ENCODE measurements at places on chromosomes 11 and 22.

DNA sequence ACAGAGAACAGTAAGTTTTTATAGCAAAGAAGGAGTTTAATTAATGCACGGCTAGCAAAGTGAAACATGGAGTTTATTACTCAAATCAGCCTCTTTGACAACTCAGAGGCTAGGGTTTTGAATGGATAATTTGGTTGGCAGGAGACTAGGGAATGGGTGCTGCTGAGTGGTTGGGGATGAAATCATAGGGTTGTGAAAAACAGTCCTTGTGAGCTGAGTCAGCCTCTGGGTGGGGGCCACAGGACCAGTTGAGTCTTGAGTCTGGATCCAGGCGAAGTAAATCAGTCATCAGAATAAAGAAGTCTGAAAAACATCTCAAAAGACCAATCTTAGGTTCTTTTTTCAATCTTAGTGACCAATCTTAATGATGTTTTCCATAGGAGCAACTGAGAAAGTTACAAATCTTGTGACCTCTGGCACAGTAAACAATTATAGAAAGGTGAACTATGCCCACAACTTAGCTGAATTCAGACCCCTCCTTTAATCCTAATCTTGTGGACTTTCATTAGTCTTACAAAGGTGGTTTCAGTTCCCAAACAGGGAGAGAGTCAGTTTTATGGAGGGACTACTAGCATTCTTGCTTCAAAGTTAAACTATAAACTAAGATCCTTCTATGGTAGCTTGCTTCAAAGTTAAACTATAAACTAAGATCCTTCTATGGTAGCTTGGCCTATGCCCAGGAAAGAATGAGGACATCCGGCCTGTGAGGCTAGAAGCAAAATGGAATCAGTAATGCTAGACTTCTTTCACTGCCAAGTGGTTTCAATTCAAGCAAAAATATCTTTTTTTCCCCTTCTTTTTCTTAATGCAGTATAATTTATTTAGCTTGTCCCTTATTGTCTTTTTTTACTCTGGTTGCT, 84.5 kb downstream of the AASDHPPT start:
- DNase-seq: no peak

- no peak for DNase-seq
Measured at GRCh38 chr11:95545116-95545875, 244.3 kb downstream of the FAM76B start.

- DNase-seq: no peak
Measured at GRCh38 chr11:95652002-95652472, 137.5 kb downstream of the FAM76B start.

- DNase-seq: no peak
Measured at GRCh38 chr11:5362017-5362625, 10.8 kb downstream of the OR51B6 start.

- no peak for DNase-seq
Measured at GRCh38 chr11:63800921-63801320, 12.3 kb upstream of the SPINDOC start.

DNA sequence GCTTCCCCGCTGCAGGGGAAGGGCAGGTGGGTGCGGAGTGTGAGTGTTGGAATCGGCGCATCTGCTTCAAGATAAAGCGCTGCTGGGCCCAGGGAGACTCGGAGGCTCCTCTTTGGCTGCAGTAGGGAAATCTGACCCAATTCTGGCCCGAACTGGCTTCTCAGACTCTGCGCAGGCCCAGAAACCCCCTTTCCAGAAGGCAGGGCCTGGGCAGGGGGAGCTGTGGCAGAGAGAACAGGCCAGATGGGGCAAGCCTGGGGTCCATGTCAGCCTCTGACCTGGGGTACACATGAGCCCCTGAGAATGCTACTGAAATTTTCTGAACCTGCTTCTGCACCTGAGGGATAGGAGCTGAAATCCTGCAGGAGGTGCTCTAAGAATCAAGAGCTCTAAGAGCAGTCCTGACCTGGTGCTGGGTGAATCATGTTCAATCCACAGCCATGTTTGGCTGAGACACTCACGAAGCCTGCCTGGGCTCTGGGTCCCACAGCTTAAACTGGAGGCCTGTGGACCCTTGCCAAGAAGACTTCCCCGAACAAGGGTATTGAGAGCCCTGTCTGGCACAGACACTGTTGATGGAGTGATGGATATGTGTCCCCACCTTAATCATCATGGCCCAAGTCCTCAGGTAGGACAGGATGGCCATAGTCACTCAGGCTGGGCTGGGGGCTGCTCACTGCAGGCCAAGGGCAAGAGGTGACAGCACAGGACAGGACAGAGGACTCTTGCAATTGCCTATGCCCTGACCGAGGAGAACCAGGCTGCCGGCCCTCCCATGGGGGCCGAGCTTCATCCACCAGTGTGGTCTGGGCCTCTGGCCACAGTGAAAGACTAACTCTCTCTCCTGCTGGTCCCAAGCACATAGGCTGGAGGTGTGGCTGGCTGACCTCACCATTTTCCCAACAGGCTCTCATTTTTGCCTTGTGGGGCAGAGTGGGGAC, 6.9 kb downstream of the RAB3IL1 start:
- DNase-seq: no peak

GRCh38 chr11:111905411-111905810, 6.2 kb downstream of the CRYAB start:
- DNase-seq: peak; percentile 18

DNA sequence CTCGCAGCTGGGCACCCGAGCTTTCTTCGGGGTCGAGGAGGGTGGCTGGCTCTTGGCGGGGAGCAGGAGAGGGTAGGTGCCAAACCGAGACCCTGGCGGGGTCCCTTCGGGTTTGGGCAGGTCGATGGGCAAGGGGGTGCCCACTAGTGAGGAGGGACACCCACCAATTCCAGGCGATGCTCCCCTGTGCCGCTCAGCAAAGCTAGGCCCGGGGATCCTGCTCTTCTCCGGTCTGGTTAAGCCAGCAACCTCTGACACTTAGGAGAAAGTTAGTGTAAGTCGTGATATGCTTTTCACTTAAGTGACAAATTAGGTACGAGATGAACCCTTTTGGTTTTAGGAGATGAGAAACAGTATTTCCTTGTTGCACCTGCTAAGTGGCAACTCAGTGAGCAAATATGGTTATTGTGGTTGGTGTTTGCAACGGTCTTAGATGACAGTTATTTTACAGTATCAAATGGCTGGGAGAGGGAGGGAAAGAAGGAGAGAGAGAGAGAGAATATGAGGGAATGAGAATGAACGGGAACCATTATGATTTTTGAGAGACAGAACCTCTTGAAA, 565 bp downstream of the NUCB2 start:
- DNase-seq: no peak

- peak; percentile 95 for DNase-seq
Measured at GRCh38 chr22:27866135-27867084, 52.6 kb downstream of the PITPNB start.

DNA sequence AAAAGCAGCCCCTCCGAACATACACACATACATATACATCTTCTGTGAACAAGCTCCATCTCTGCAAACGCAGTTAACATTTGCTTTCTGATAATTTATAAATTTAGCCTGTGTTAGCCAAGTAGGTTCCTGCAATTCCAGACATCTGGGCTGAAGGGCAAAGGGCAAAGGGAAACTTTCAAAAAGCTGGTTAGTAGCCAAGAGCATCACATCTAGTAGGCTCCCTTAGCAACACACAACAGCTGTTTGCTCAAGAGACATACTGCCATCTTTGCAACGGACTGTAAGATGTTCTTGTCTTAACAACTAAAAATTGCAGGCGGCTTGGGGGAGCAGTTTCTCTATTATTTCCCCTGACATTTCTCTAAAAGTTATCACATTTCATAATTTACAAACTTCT, 134.9 kb downstream of the RBFOX2 start:
- DNase-seq: no peak
